ENCODE measurements at places on chromosomes 1 and 21. TPM values are rescaled to one million over a fixed set of nuclear protein-coding genes. Genes with fewer than 3 reads are reported as not detected.

Gene PRR9
- not detected for total RNA-seq

Gene C1orf115
- 22.5 TPM for total RNA-seq

Gene DMBX1
- total RNA-seq, result not detected

Gene PRDM16
- 20.7 TPM for total RNA-seq

Gene OLFML3
- 8.1 TPM for total RNA-seq

Gene ANKRD45
- 21.3 TPM for total RNA-seq

Gene SMCP
- total RNA-seq, result not detected

Gene ROR1
- 2.5 TPM for total RNA-seq

Gene HES3
- not detected for total RNA-seq

Gene GPX7
- 24.7 TPM for total RNA-seq
